ENCODE measurements at places on chromosomes 6 and 20. TPM values are rescaled to one million over a fixed set of nuclear protein-coding genes. Genes with fewer than 3 reads are reported as not detected.
A peak's percentile ranks its signal among the peaks of the same experiment; 100 is the strongest.

GRCh38 chr20:17655286-17655651, 26.8 kb downstream of the RRBP1 start:
- no peak for DNase-seq

DNA sequence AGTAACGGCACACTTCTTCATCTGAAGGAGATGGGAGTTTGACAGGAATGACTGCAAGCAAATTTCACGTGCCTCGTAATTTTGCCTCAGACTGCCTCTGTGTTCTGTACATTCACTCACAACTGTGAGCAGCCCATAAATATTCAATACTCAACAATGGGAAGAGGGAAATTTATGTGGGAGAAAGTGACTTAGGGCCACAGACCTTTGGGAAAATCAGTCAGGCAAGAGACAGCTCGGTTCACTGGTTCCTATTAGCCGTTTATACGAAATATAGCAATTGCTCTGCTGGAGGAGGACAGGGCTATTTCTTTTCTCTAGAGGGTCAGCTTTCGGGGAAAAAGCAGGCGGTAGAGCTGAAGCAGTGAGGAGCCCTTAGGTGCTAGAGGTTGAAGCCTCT, 28.0 kb downstream of the OPN5 start:
- peak; percentile 19 for DNase-seq

DNA sequence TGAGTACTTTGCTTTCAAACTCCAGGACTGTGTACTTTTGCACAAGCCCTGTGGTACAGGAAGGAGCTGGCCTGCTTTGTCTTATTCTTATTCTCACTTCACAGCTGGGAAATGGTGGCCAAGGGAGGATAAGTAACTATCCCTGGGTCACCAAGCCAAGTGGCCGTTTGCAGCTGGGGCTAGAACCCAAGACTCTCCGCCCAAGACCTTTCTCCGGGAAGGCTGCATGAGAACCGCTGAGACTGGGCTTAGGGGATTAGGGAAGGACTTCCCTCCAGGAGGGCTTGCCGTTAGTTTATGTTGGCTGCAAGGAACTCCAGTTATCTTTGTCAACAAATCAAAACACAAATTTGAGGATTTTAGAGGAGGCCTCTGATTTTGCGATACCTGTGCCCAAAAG, 343.2 kb upstream of the RNF24 start:
- no peak for DNase-seq

DNA sequence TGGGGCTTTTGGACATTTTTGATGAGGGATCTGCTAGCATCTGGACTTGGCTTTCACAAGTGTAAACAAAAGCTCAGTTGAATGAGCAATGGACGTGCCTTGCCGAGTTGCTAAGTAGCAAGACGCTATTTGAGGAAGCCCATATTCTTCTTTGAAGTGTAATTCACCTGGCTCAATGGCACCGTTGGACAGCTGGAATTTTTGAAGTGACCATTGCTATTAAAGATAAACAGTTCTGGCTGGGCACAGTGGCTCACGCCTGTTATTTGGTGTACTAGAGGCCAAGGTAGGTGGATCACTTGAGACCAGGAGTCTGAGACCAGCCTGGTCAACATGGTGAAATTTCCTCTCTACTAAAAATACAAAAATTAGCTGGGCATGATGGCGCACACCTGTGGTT, 88.8 kb upstream of the SOX4 start:
- no peak for DNase-seq

DNA sequence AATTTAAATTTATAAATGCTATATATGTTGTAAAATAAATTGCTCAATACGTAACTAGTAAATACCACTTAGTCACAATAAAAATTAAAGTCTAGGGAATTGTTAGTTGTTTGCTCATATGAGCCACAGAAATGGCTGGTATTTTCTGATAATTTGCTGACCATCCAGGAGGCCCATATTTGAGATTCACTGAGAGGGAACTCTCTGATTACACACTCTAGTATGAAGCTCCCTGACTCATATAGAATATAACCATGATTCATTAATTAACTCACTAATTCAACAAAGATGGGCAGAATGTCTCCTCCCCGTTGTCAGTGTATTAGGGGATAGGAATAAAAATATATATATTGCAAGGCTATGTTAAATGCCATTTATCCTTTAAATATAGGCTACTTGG, 46.6 kb upstream of the TMEM30A start:
- DNase-seq, result no peak

DNA sequence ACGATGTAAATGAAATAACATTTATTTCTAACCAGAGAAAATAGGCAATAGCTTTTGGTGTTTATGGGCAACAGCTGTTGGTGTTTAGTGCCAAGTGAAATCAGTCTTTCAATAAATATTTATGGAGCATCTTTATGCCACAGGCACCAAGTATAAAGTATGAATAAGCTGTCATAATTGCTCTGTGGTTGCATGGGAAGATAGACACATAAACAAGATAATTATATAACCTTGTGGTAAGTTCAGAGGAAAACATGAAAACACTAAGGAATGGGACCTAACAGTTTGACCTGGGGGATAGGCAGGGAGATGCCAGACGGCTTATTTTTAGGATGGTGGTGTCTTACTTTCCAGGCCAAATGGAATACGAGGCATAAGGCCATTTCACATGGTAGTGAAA, 110.9 kb downstream of the GFRAL start:
- no peak for DNase-seq

Gene EGFL8
- not detected for total RNA-seq

Data from renal cortical epithelial cell (primary cell).